NCI-H446 (cell line): ENCODE measurements at places on chromosomes 16 and 17.

GRCh38 chr16:67922221-67922620 is 9.4 kb downstream of the CTRL start:
- no peak for DNase-seq

DNA sequence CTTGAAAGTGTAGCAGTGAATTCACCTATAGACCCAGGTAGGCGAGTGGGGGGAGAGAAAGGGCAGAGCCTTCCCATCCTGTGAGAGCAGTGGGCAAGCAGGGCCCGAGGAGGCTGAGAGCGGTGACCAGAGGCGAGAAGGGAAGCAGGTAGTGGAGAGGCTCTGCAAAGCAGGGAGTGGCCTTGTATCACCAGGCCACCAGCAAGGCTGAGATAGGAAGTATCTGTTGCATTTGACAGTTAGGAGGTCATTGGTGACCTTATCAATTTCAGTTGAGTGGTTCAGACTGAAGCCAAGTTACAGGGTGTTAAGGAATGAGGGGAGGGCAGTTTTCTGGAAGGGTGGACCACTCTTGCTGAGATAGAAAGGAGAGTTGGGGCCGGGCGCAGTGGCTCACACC is 10.7 kb upstream of the HSD3B7 start:
- no peak for DNase-seq

DNA sequence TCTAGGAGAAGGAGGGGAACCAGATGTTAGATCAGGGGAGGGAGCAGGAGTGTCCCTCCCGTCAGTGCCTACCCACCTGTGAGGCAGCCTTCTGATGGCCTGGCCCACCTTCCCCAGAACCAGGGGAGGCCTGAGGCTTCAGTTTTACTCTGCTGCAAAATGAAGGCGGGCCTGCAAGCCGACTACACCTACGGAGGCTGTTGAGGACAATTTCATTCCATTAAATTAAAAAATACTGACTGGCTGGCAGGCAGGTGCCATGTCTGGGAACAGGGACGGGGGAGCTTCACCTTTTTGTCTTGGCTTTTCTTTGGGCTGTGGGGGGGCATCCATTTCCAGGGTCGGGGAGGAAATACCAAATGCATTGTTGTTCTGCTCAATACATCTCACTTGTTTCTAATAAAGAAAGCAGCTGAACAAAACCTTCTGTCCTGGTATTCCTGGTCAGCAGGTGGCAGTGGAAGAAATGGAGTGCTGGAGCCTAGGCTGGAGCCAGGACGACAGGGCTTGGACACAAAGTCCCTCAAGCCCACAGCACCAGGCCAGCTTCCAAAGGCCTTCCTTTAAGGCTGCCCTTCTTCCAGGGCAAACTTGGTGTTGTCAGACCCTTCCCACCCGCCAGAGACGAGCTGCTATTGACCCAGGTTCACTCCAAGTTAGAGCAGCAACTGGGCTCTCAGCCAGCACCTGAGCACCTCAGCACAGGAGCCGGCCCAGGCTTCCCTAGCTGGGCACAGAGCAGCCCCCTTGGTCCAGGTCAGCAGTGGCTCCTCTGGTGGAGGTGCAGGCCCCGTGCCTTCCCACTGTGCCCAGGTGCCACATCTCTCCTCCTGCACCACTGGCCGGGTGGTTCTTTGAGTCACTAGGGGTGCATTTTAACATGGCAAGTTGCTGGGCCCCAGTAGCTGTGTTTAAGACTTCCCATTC is 23.5 kb downstream of the PLCD3 start:
- DNase-seq: no peak

DNA sequence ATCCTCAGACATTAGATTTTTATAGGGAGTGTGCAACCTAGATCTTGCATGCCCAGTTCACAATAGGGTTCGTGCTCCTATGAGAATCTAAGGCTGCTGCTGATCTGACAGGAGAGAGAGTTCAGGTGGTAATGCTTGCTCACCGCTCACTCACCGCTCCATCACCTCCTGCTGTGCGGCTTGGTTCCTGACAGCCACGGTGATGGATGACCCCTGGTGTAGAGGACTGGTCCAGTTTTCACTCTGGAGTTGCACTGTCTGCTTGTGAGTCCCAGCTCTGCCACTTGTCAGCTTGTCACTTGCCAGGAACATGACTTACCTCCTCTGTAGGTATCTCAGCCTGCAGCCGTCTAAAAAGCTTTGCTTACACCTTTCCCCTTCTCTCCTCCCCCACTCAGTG is 214.6 kb downstream of the SNX29 start:
- no peak for DNase-seq

- no peak for DNase-seq
Observed at GRCh38 chr16:76487411-76488064, 210.3 kb downstream of the CNTNAP4 start.
